Non-pigmented ciliary epithelial cell (primary cell): ENCODE measurements at places on chromosomes 4 and X.

DNA sequence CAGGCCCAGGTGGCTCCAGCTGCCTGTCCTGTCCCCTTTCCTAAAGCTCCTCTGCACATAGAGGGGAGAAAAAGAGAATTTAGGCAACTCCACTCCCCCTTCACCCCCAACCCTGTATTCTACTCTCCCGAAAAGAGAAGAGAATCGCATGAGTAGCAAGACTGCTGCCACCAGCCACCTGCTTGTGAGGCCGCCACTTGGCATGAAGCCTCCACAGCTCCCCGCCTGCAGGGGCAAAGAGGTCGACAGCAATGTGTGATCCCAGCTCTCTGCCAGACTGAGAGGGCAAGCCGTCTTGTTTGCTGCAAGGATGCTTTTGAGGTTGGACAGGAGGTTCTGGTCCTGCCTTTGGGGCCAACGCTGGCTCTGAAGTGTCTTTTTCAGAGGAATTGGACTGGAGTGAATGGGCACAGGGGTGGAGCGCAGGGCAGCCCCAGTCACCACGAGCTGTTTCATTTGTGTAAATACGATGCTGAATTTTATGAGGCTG lies 77.1 kb downstream of the STARD8 start:
- no peak for DNase-seq

GRCh38 chr4:11847167-11847566 lies 418.5 kb upstream of the HS3ST1 start:
- DNase-seq = no peak

- peak; percentile 37 for DNase-seq
Measured at GRCh38 chrX:46325312-46325877, 219.8 kb downstream of the ZNF674 start.

GRCh38 chrX:132612821-132613564 lies 124.2 kb upstream of the MBNL3 start:
- no peak for DNase-seq

DNA sequence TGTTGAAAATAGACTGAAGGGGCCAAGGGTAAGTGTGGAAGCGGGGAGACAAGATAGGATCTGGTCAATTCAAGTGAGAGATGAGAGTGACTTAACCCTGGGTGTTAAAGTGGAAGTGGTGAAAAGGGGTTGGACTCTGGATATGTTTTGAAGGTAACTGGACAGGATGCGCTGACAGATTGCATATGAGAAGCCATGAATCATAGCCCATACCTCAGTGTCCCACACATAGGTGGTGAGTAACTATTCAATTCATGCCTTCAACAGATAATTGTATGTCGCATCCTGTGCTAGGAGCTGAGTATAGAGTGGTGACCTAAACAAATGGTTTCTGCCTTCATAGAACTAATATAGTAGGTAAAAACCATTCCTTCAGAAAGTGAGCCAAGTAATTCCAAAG lies 76.7 kb downstream of the KLHL34 start:
- no peak for DNase-seq

- no peak for DNase-seq
Measured at GRCh38 chr4:15811703-15812337, 33.7 kb downstream of the CD38 start.

GRCh38 chr4:84837751-84838150 lies 128.7 kb downstream of the WDFY3 start:
- no peak for DNase-seq

- no peak for DNase-seq
Measured at GRCh38 chrX:130861462-130861861, 41.5 kb downstream of the ENOX2 start.

- DNase-seq = no peak
Measured at GRCh38 chrX:3940000-3940610, 226.7 kb upstream of the PRKX start.

- peak; percentile 10 for DNase-seq
Measured at GRCh38 chrX:17078031-17078720, 131.7 kb downstream of the REPS2 start.

GRCh38 chr4:106287353-106287969 lies 28.5 kb downstream of the TBCK start:
- DNase-seq = peak; percentile 83

- no peak for DNase-seq
Measured at GRCh38 chr4:7172508-7172907, 19.8 kb upstream of the SORCS2 start.

- no peak for DNase-seq
Measured at GRCh38 chrX:133403984-133404383, 11.3 kb downstream of the GPC4 start.

GRCh38 chr4:121693450-121693849 lies 3.3 kb downstream of the ANXA5 start:
- DNase-seq = no peak

DNA sequence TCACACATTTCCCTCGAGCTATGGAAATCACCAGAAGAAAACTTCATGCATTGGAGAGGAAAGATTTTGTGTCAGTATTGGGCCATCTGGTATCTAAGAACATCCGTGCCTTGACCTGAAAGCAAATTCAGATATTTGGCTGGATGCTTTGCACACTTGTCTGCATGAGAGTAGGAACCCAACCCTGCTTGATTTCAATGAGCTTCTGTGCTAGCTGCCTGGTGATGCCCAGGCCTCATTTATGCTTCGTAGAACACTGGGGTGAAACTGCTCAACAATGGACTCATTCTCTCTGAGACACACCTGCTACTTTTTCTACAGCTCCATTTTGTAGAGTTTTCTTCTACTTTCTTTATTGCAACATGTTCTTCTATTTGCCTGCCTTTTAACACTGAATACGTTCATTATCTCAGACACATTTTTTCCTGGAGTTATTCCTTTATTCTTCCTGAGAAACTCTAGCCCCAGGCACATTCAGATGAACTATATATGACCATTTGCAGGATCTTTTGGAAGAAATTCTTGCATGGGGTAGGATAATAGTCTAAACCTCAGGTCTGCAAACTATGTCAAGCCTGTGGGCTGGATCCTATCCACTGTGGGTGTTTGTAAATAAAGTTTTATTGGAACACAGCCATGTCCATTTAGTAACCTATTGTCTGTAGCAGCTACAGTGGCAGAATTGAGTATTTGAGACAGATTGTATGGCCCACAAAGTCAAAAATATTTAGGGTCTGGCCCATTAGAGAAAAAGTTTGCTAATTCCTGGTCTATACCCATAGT lies 83.8 kb upstream of the CLCN4 start:
- DNase-seq = no peak

DNA sequence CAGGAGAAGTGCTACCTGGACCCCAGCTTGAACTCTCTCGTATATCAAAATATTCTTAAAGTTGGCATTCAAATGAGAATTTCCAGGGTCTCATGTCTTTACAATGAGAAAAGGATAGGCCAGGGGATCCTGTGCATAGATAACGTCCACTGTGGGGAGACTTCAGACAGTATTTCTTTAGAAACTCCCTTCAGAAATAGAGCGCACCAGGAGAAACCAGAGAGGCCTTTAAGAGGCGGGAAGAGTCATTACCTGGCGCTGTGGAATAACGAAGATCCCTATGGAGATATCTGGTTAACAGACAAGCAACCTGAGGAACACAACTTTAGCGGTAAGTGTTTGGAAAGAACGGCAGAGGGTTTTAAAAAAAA lies 600 bp downstream of the RADX start:
- no peak for DNase-seq

- DNase-seq = no peak
Measured at GRCh38 chr4:80007745-80008149, 65.3 kb downstream of the ANTXR2 start.

GRCh38 chr4:26273616-26273980 lies 47.2 kb upstream of the RBPJ start:
- DNase-seq = no peak

GRCh38 chr4:95549246-95550114 lies 707 bp upstream of the UNC5C start:
- DNase-seq = no peak

GRCh38 chr4:182600093-182600492 lies 317.1 kb downstream of the DCTD start:
- DNase-seq = no peak

- DNase-seq = no peak
Measured at GRCh38 chr4:40058854-40059253, 2.2 kb downstream of the N4BP2 start.

- peak; percentile 37 for DNase-seq
Measured at GRCh38 chr4:158535130-158535614, 13.5 kb downstream of the RXFP1 start.

GRCh38 chr4:86977621-86978184 lies 42.9 kb downstream of the AFF1 start:
- peak; percentile 55 for DNase-seq

GRCh38 chr4:153233761-153234371 lies 29.6 kb downstream of the TRIM2 start:
- DNase-seq = peak; percentile 59

GRCh38 chr4:129821073-129821472 lies 725.1 kb downstream of the C4orf33 start:
- no peak for DNase-seq

DNA sequence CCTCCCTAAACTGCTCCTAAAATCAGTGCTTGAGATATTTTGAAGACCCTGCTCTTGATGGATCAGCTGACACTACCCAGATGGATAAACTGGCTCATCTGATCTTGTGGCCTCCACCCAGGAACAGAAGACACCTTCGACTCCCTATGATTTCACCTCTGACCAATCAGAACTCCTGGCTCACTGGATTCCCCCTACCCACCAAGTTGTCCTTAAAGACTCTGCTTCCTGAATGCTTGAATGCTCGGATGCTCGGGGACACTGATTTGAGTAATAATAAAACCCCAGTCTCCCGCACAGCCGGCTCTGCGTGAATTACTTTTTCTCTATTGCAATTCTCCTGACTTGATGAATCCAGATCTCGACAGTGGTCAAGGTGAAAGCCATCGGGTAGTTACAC lies 12.0 kb upstream of the RPS3A start:
- no peak for DNase-seq
